Endothelial cell of umbilical vein (primary cell): ENCODE measurements at places on chromosomes 1 and 21.

DNA sequence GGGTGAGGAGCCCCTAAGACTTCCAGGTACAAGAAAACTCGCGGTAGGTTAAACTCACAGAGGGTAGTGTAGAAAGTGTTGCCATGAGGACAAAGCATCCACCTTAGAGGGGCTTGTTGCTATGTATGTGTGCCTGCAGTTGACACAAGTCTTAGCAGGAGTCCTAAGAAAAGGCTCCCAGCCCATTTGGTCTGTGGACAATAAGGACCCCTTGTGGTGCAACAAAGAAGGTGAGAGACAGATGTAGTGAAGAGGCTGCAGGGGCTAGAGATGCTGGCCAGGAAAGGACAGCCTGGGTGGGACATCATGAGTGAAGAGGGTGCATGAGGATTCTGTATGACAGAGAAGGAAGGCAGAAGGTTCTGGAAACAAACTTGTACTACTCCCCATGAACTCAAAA is 36.3 kb upstream of the IL10 start:
- DNase-seq, result no peak

GRCh38 chr1:33685256-33685655 is 178.6 kb upstream of the HMGB4 start:
- no peak for DNase-seq

DNA sequence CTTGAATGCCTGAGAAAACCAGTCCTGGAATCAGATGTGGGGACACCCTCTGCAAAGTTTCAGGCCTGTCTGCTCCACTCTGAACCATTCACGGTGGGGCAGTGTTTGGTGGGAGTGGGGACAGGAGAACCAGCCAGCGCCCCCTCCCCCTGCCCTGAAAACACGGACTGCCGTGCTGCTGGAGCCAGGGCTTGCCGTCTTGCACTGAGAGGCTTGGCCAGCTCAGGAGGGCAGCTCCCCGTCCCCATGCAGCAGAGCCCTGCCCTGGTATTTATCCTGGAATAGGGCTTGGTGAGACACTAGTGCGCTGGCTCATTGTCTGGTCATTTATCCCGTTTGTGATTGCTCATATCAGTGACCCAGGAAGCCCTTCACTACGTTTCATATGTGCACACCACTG is 3.9 kb downstream of the S100B start:
- DNase-seq, result no peak

GRCh38 chr1:97094247-97094972 is 372.8 kb downstream of the PTBP2 start:
- DNase-seq, result peak; percentile 64

DNA sequence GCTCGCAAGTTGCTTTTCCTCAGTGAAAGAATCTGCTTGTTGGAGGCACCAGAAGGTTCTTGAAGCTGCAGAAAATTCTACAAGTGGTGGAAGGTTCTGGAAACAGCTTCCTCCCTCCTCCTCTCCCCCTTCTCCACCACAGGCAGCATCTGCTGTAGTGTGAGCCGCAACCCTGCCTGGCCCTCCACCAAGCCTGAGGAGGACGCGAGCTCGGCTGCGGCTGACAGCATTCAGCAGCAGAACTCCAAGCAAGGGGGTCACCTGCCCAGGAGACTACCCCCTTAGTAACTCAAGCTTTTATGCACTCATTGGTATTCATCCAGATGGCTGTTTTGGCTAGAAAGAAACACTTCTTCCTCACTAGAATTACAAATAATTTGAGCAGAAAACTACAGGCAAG is 48.8 kb upstream of the CLDN14 start:
- DNase-seq, result no peak

DNA sequence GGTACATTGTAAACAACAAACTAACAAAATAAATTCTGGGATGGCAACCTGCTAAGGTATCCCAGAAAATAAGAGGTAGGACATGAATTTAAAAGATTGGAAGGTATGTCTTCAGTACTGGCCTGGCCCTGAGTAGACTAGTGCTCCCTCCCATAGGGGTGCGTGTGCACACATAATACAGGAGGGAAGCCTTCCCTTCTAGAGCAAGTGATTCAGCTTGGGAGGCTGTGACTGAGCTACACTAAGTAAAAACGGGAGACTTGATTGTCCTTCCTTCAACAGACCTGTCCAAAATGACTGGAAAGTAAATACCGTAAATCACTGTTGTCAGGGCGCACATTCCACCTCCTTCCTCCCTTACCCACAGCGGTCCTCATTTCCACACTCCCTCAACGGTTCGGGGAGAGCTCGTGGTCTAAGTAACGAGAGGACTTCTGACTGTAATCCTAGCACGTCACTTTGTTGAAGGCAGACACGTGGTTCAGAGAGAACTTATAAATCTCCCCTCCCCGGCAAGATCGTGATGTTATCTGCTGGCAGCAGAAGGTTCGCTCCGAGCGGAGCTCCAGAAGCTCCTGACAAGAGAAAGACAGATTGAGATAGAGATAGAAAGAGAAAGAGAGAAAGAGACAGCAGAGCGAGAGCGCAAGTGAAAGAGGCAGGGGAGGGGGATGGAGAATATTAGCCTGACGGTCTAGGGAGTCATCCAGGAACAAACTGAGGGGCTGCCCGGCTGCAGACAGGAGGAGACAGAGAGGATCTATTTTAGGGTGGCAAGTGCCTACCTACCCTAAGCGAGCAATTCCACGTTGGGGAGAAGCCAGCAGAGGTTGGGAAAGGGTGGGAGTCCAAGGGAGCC is at the start of gene TGFB2:
Gene TGFB2 (plus strand): TSS at position 523 of the 859 bp plus-strand sequence. CDS start 1,366 bp downstream, outside the sequence.
- peak; percentile 93 for DNase-seq

GRCh38 chr1:105793536-105794146 is 1262.8 kb upstream of the PRMT6 start:
- DNase-seq, result no peak

GRCh38 chr1:68442822-68443556 is 6.8 kb downstream of the RPE65 start:
- peak; percentile 53 for DNase-seq

DNA sequence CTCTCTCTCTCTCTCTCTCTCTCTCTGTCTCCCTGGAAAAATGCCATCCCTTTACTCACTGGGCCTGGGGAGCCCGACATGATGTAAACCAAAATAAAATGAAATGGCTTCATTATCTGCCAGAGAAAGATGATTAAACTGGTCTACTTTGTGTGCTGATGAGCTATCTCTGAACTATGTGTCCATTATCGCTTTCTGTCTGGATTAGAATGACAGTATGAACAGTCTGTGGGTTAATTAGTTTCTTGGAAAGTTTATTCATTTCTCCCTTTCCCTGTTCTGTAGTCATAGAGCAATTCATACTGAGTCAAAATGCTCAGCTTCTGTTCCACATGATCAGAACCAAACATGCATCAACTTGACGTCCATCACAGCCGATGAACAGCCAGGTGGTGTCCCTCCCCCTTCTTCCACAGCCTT is 72.4 kb upstream of the KCND3 start:
- DNase-seq, result no peak

DNA sequence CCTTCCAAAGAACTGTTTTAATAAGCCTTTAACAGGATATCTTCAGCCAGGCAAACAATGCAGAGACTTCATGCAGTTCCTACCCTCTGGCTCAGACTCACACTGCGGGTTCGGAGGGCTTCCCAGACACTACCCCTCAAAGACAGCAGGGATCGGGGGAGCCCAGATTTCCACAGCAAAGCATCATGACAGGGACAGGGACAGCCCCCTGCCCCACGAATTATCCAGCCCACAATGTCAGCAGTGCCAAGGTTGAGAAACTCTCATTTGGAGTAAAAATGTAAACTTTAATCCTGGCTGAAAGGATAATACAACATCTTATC is 20.1 kb downstream of the NPHP4 start:
- no peak for DNase-seq

GRCh38 chr1:193156822-193157142 is 29.6 kb downstream of the B3GALT2 start:
- DNase-seq, result no peak

DNA sequence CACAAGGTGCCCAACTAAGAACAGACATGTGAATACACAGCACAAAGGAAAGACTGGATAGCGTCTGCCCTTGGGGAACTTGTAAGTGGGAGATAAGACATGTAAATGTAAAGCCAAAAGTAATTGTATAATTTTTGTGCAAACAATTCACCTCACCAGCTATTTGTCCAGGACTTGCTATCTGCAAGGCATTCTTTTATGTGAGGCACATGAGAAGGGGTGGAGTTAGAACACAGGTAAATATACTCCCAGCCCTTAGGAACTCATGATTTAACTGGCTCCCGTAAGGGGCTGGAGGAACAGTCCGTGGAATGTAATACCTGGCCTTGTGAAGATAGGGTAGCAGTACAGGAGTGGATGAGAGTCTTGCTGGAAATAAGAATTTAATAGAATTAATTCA is 61.3 kb downstream of the CDK18 start:
- DNase-seq, result no peak

DNA sequence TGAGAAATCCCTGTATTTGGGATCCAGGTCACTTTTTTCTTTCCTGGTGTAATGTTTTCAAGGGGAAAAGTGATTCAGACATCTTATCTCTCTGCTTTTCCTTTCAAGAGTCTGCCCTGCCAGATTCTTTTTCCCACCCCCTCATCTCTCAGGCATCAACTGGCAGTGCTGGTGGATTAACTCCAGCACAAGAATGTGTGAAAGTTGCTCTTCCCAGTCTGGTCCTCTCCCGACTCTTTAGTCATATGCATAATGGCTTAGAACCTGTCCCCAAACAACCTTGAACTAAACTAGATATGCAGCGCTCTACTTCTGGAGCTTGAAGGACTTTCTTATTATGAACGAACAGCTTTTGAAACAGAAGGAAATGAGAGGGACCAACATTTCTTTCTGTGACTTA is 88.5 kb downstream of the SLC44A5 start:
- peak; percentile 93 for DNase-seq

DNA sequence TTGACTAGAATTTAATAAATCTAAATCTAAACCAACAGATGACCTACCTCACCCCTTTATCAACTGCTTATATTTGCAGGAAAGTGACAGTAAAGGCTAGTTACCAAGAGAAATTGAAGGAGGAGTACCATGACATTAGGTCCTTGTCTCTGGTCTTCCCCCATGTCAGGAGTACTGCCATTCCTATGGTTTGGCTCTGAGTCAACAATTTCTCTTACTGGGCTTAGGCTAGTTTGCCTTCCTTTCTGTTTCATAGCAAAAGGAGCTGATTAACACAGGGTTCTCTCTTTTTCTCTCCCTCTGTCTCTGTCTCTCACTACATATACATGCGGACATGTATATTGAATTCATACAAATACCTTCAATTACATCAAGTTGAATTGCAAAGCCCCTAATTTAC is 579.9 kb downstream of the DPYD start:
- no peak for DNase-seq

DNA sequence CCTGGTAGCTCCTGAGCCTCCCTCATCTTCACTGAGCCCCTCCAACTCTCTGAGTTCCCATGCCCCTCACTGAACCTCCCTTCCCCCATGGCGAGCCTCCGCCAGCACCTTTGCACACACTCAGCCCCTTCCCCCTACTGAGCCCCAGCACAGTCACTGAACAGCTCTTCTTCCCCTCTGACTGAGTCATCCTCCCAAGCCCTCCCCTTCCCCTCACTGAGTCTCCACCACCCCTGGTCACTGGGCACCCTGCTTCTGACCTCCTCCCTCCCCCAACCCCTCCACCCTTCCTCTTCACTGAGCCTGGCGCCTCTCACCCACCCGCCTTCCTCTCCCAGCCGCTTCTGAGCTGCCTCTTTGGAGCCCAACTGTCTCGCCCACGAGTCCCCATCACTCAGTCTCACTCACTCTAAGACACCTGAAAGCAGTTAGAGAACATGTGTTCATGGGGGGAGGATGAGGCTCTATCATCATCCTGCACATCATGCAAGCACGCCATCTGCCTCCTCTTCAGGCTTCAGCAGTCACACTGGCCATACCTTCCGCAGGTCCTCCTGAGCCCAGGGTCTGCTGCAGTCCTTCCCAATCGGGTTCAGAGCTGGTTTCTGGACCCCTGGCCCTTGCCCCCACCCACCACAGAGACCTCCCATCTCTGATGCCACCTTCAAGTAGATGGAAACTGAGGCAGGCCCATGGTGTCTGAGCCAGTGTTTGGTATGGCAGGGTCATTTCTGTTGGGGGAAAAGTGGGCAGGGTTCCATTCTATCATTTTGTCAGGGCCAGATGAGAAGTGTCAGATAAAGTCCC is 2.0 kb upstream of the TRNP1 start:
- no peak for DNase-seq

- no peak for DNase-seq
These were observed 39.5 kb downstream of the ADSS2 start for GRCh38 chr1:244412176-244412575.

DNA sequence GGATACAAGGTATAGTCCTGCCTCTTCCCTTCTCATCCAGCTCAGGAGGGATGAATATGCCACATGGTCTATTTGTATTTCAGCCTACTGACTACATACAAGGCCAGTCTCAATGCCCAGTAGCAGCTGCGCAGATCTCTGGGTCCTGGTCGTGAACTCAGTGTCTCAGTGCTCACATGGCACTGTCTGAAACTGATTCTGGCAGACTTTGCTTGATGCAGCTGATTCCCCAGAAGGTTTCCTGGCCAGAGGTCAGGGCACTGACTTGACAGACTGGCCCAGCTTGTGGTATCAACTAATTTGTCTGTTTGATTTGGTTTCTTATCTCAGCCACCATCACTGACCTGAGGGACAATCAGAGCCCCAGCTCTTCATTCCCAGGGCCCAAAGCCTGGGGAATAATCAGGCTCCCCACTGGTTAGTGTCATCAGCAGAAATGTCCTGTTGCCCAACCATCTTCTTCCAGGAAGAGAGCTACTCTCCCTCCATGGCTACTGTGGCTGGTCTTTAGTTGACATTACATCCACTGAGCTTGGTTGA is 7.5 kb upstream of the SPRR4 start:
- no peak for DNase-seq

GRCh38 chr1:1022302-1023009 is 2.5 kb downstream of the AGRN start:
- no peak for DNase-seq

GRCh38 chr21:33976082-33977016 is 60.7 kb upstream of the ATP5PO start:
- no peak for DNase-seq

GRCh38 chr21:43736224-43736883 is 17.4 kb downstream of the PDXK start:
- DNase-seq, result no peak

- no peak for DNase-seq
These were observed 1.9 kb upstream of the MEF2D start for GRCh38 chr1:156502391-156502893.

DNA sequence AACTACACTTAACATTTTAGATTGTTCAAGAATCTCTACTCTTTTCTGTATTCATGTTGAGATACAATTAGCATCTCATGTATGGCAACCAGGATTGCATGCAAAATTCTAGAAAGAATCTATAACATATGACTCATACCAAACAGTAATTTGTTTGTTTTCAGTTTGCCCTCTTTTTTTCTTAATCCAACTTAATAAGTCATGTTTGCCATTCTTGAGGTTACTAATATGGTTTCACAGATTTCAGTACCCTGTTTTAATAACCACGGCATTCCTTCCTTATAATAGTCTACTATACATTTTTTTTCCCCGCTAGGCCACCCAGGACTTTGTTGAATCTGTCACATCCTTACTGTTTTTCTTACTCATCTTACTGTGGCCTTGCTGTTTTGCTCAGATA is 140.8 kb downstream of the FMN2 start:
- no peak for DNase-seq
